ENCODE measurements at places on chromosomes 12 and 14. TPM values are rescaled to one million over a fixed set of nuclear protein-coding genes. Genes with fewer than 3 reads are reported as not detected.

Gene HRK
- polyA plus RNA-seq = not detected

Gene RILPL1
- polyA plus RNA-seq = 0.05 TPM

Gene RFLNA
- not detected for polyA plus RNA-seq

Gene GATC
- polyA plus RNA-seq = 37.0 TPM

Gene GNS
- 17.8 TPM for polyA plus RNA-seq

Gene AICDA
- polyA plus RNA-seq = 19.1 TPM

Gene CLEC4A
- 1.6 TPM for polyA plus RNA-seq

Gene TCL1A
- polyA plus RNA-seq = 130 TPM

Gene CMKLR1
- 26.2 TPM for polyA plus RNA-seq

Gene DAO
- not detected for polyA plus RNA-seq

Gene RND1
- polyA plus RNA-seq = 2.1 TPM

Gene KRT2
- polyA plus RNA-seq = not detected

Gene GALC
- polyA plus RNA-seq = 4.6 TPM

Gene HCAR3
- polyA plus RNA-seq = 1.9 TPM

Gene DHH
- not detected for polyA plus RNA-seq

Gene PMCH
- polyA plus RNA-seq = 1.0 TPM

Gene FOXM1
- polyA plus RNA-seq = 37.0 TPM

Gene SUDS3
- polyA plus RNA-seq = 20.6 TPM

Gene RPGRIP1
- polyA plus RNA-seq = 0.08 TPM

Gene ORAI1
- 7.7 TPM for polyA plus RNA-seq

Gene KRT6A
- polyA plus RNA-seq = not detected

Gene CCDC38
- polyA plus RNA-seq = not detected

Gene WASHC3
- polyA plus RNA-seq = 71.1 TPM

Gene TMEM52B
- not detected for polyA plus RNA-seq

Gene RHNO1
- 52.3 TPM for polyA plus RNA-seq

Gene PPP1R1A
- not detected for polyA plus RNA-seq

Gene TAS2R42
- not detected for polyA plus RNA-seq

Gene PTPRO
- polyA plus RNA-seq = 1.3 TPM

Gene PCED1B
- polyA plus RNA-seq = 2.8 TPM

Gene MUCL1
- not detected for polyA plus RNA-seq

Gene TCL1B
- not detected for polyA plus RNA-seq

Gene TMEM229B
- 1.3 TPM for polyA plus RNA-seq

Gene FOXN4
- not detected for polyA plus RNA-seq

Gene SRGAP1
- 1.2 TPM for polyA plus RNA-seq

Gene SYT10
- not detected for polyA plus RNA-seq

Gene SMCO2
- polyA plus RNA-seq = not detected
